ENCODE measurements at places on chromosomes 16 and 17.

DNA sequence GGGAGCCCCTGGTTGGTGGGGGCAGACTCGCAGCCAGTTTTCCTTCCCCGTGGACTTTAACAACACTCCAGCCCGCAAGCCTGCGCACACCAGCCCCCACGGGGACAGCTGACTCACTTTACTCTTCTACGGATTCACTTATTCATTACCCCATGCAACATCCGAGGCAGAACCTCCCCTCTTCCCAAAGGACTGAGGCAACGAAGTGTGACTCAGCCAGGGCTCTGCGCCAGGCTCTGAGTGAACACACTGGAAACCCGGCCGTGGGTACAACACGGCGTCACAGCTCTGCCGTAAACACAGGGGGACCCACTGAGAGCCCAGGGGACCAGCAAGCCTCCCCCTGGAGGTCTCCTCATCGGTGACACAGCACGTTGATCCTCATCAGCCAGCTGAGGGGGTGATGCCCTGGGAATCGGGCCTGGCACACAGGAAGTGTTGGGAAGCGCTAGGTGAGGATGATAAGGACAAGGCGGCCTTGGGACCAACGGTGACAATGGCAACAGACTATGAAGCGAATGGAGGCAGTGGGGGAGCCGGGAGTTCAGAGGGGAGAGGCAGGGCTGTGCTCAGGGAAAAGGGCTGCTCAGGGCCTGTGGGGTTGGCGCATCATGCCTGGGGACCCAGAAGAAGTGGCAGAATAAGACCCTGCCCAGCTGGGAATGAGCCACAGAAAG is 14.6 kb downstream of the COTL1 start:
- DNase-seq: peak; percentile 97

DNA sequence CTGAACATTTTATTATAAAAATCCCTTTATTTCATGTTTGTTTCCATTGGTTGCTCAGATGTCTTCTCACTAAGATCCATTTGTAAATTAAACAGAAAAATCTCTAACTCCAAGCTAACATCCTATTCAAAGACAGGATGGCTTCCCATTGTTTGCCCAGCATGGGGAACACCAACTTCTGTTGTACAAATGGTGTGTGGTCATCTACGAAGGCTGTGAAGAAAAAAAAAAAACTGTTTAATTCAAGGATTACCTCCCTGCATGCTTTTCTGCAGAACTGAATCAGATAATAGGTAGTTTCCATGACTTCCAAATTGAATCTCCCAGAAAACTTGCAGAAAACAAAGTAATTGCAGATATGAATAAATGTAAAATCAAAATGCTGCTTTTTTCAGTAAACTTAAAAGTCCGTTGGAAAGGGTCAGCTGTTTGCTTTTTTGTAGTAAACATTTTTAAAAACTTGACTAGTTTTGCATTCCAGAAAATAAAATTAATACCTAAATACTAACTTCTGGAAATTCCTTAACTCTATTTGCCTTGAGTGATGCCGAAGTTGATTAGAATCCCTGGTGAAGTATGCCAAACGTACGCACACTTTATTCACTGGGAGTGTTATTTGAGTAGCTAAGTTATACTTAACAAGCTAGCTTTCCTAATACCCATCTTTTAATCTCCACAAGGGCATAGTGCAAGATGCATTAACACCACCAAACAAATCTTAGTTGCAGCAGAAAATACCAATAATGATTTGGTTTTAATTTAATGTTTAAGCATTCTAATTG is 7.7 kb downstream of the SALL1 start:
- DNase-seq: no peak

GRCh38 chr17:59842901-59843652 is 49.7 kb downstream of the TUBD1 start:
- DNase-seq: peak; percentile 98

- DNase-seq: no peak
Measured at GRCh38 chr16:82852388-82853008, 225.7 kb downstream of the CDH13 start.

GRCh38 chr16:67764158-67764667 is 42.1 kb downstream of the RANBP10 start:
- DNase-seq: no peak

GRCh38 chr17:8122924-8123694 is 797 bp downstream of the HES7 start:
- no peak for DNase-seq

DNA sequence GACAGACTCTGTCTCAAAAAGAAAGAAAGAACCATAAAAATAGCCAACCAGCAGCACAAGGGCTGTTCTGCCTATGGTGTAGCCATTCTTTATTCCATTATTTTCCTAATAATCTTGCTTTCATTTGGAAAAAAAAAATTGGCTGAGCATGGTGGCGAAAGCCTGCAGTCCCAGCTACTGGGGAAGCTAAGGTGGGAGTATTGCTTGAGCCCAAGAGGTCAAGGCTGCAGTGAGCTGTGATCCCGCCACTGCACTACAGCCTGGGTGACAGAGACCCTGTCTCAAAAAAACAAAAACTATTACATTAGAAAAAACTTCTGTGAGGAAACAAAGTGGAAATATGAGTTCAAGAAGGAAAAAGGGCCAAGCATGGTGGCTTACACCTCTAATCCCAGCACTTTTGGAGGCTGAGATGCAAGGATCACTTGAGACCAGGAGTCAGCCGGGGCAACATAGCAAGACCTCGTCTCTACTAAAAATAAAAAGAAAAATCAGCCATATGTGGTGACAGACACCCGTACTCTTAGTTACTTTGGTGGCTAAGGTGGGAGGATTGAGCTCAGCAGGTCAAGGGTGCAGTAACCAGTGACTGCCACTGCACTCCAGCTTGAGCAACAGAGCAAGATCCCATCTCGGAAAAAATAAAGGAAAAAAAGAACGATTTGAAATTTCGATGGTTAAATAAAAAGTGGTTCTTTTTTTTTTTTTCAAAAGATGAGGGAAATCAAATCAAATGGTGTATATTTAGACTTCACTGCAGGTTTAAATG is 2.5 kb downstream of the DCAKD start:
- no peak for DNase-seq

- DNase-seq: no peak
Measured at GRCh38 chr16:86522634-86523033, 12.3 kb downstream of the FOXF1 start.

GRCh38 chr16:891353-891740 is 79.4 kb downstream of the LMF1 start:
- DNase-seq: no peak

DNA sequence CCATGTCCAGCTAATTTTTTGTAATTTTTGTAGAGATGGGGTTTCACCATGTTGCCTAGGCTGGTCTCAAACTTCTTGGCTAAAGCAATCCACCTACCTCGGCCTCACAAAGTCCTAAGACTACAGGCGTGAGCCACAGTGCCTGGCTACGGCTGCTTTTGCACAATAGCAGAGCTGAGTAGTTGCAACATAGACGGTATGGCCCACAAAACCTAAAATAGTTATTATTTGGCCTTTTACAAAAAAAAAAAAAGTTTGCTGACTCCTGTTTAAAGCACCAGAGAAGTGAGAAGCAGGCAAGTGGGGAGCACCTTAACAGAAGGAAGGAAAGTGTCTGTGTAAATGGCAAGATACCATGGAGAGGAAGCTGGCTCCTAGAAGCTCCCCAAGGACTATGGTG is 5.3 kb upstream of the HSF5 start:
- no peak for DNase-seq

DNA sequence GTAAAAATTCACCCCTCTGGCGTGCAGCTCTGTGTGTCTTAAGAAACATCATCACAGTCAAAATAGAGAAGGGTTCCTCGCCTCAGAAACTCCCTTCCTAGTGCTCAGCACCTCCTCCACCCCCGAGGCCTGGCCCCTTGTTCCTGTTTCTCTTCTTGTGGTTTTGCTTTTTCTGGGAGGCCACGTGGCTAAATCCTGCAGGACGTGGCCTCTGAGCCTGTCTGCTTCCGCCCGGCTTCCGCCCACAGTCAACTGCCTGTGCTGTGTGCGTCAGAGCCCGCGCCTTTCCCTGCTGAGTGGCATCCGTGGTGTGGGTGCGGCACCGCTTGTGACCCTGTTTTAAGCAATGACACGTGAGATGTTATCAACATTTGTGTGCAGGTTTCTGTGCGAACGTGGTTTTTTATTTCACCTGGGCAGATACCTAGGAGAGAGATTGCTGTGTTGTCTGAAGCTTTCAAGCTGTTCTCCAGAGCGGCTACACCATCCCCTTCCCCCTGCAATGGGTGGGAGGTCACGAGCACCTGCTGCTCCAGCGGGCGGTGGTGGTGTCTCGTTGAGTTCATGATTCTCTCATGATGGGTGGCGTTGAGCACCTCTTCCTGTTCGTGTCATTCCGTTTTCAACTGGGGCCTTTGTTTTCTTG is 21.7 kb downstream of the ACSF3 start:
- DNase-seq: peak; percentile 6

- no peak for DNase-seq
Measured at GRCh38 chr17:16529906-16530305, 37.9 kb upstream of the LRRC75A start.
